ENCODE measurements at places on chromosomes 2 and 18.

DNA sequence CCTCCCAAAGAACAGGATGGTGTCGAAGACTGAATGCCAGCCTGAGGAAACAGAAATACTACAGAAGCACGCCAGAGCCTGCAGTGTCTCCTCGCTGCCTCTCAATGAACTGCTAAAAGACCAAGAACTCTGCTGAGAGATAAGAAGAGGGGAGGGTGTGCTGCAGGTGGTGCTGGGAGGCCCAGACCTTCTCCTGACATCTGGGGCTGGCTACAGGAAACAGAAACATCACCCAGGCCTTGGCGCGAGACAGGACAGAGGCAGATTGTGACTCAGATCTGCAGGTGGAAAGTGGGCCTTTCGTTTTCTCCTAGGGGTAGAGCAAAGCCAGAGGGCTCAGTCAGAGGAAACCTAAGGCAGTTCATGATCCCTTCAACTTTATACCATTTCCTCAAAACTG, 250.3 kb upstream of the TCF4 start:
- no peak for DNase-seq

DNA sequence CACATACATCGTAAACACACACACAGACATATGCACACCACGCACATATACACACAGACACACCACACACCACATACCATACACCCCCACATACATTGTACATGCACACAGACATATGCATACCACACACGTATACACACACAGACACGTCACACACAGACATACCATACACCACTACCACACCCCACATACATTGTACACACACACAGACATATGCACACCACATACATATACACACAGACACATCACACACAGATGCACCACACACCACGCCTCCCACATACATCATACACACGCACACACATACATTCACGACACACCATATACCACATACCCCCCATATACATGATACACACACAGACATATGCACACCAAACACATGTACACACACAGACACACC, 58.4 kb downstream of the KIF5C start:
- no peak for DNase-seq

DNA sequence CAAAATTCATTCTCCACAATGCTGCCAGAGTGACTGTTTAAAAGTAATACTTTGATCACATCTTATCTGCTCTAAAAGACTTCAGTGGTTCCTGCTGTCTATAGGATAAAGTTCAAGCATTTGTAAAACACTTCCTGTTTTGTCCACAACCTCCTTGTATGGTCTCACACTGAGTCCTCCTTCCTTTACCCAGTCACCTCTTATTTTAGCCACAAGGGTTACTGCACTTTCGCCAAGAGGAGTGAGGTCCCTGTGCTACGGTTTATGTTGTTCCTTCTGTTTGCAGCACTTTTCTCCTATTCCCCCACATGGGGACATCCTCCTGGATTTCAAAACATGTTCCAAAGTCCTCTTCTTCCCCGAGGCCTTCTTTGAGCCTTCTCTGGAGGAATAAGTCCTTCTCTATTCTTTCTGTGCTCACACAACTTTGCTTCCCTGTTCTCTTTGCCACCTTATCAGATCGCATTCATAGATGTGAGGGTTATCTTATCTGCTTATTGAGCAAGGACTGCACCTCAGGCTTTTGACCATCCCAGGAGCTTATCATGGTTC, 112.2 kb upstream of the NABP1 start:
- DNase-seq, result no peak

- DNase-seq, result no peak
Measured at GRCh38 chr2:159484532-159484931, 131.8 kb downstream of the BAZ2B start.

GRCh38 chr2:191622374-191623320, 55.3 kb upstream of the NABP1 start:
- DNase-seq, result no peak
